ENCODE measurements at places on chromosomes 1 and 21.

DNA sequence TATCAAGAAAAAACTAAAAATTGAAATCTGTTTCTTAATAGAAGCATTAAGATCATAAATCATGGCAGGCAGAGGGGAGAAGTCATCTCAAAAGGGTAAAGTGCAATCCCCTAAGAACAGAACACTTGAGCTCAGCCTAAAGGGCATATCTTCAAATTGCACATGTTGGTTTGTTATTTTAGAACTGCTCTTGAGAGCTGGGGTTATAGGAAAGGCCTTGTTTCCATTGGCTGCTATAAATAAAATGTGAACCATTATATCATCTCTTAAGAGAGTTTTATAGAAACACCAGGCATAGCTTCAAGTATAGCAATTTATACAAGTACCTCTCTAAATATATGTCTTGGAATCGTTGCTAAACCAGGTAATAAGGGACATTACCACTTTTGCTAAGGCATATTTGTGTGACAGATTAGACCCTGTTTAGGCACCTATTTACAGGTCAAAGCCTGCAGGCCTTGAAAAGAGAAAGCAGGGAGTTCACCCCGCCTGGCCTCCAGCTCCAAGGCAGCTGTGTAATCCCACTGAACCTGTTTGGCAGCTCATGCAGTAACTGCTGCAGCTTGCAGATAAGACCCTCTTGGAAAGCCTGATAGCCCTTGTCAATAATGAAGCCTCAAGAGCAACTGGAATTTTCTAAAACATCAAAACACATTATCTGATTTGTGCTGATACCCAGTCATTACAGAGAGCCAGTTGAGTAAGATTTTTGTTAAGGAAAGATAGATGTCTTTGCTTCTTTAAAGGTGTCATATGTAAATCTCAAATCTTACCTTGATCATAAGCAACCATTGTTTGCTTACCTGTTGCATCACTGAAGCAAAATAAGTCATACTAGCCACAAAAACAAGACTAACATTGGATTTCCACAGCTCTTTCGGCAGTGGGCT is 24.2 kb upstream of the SYDE2 start:
- DNase-seq = no peak

GRCh38 chr1:37596182-37596667 is 488 bp upstream of the GNL2 start:
- no peak for DNase-seq

GRCh38 chr1:22838965-22839364 is 128.3 kb downstream of the EPHB2 start:
- DNase-seq = no peak

GRCh38 chr1:4461726-4462290 is 192.6 kb upstream of the AJAP1 start:
- no peak for DNase-seq

- no peak for DNase-seq
These were observed 26.6 kb downstream of the ARMH1 start for GRCh38 chr1:44701141-44701573.

DNA sequence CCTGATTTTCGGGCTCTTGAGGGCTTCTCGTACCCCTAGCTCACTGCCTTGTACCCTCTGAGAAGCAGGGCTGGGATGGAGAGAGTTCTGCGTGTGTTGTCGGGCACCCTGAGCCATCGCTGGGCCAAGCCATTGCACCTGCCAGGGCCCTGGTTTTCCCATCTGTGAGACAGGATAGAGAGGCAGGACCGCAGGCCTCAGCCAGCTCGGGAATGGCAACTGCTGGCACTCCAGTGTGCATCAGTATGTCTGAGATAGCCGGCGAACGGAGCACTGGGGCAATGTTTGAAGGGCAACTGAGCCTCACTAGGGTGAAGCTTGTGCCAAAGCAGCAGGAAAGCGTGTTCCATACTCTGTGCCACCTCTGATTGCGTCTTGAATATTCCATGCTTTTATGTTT is 66.9 kb downstream of the TENT5C start:
- no peak for DNase-seq

DNA sequence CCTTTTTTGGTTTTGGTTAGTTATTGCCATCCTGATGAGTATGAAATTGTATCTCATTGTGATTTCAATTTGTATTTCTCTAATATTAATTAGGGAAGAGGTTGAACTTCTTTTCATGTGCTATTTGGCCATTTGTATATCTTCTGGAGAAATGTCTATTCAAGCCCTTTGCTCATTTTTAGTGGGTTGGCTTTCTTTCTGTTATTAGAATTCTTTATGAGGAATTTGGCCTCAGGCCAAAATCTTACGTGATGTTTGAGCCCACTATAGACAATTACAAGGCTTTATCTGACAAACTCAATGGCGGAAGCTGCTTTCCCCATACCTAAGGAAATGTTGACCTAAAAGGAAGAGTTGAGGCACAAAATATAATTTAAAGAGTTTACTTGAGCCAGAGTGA is 32.9 kb downstream of the IVNS1ABP start:
- DNase-seq = no peak

DNA sequence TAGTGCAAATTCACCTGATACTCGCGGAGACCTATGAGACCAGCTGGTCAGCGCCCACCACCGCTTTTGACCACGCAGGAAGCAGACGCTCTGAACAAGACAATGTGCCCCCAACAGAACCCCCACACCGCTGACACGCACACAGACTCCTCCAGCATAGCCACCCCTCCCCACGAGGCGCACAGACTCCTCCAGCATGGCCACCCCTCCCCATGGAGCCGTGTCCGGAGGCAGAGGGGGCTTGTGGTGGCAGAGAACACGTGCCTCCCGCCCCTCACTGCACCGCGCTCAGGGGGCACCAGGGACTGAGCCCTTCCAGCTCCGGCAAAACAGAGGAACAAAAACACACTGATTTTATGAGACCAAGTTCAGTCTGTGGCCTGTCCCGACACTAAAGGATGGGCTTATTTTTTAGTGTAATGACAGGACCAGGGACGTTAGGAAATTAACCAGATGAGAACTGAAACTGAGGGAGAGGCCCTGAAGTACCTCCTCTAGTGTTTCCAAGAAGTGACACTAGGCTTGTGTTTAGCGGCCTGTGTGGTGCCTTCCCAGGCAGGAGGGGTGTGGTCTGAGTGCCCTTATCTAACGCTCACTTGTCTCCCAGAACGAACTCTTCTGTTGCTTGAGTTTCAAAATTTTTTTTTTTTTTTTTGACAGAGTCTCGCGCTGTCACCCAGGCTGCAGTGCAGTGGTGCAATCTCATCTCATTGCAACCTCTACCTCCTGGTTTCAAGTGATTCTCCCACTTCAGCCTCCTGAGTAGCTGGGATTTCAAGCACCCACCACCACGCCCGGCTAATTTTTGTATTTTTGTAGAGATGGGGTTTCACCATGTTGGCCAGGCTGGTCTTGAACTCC is 10.0 kb upstream of the AGPAT3 start:
- peak; percentile 94 for DNase-seq

GRCh38 chr1:100861379-100861778 is 33.3 kb downstream of the EXTL2 start:
- no peak for DNase-seq

GRCh38 chr1:232984577-232985425 is 34.4 kb downstream of the NTPCR start:
- no peak for DNase-seq

DNA sequence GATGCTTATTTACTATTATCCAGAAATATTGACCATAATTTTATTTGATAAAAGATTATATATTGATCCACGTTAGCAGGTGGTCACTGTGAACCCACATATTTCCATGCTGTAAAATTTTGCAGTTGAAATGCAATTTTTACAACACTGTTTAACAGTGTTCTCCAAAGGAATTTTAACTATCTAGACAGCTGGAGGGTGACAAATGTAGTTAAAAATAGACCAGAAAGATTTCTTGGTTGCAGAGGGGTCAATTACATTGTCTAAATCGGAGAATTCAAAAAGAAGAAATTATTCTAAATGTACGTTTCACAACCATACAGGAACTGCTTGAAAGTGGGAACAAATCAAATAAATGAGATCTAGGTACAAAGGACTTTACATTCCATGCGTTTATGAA is 625.2 kb upstream of the NCAM2 start:
- no peak for DNase-seq

DNA sequence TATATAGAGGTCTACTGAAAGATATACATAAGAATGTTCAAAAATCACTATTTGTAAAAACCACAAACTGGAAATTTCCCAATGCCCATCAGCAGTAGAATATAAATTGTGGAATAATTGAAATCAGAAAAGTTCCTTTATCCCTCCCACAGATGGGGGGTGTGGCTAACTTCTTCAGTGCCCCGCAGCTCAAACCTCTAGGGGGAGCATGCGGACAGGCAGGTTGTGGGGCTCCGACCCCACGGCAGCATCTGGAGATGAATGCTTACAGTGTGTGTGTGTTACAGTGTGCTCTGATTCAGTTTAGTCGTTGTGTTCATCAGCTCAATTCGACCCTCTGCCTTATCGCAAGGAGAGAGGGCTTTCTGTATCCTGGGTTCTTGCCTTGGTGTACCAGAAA is 262.1 kb upstream of the LRRC7 start:
- no peak for DNase-seq

GRCh38 chr1:57860325-57860724 is 436.5 kb upstream of the DAB1 start:
- no peak for DNase-seq

GRCh38 chr1:70436622-70437251 is 25.7 kb downstream of the CTH start:
- no peak for DNase-seq

DNA sequence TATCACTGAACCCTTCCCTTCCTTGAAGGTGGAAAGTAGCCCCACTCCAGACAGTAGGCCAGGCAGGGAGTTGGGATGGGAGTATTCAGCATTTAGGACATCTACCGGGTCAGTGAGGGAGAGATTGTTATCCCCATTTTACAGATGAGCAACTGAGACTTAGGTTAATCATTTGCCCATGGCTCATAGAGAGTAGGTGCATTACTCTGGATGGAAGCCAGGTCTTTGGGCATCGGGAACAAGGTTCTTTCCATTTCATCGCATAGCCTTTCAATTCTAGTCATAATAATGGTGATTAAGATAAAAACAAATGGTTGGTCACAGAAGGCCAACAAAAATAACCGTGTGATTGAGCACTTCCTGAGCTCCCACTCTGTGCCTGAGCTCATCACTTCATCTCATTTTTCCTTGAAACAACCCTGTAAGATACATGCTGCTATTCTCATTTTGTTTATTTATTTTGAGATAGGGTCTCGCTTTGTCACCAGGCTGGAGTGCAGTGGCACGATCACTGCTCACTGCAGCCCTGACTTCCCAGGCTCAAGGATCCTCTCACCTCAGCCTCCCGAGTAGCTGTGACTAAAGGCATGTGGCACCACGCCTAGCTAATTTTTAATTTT is 64.8 kb downstream of the NAV1 start:
- no peak for DNase-seq

DNA sequence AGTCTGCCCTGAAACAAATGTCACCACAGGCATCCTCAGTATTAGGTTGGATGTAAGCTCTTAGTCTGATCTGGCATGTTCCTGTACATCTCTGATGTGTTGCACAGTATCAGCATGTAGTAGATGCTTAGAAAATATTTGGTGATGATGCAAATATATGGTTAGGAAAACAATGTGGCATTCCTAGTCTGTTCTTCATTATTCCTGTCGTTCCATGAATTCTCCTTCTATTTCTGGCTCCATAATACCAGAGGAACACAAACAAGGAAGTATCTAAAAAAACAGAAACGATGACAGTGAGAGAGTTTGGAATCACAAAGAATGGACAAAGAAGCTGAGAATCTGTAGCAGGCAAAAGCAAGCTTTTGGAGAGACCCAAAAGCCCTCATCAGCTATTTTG is 236.6 kb downstream of the HHAT start:
- DNase-seq = no peak

- no peak for DNase-seq
These were observed 6.6 kb upstream of the WNT9A start for GRCh38 chr1:227954163-227954850.

- no peak for DNase-seq
These were observed 352.0 kb downstream of the HHIPL2 start for GRCh38 chr1:222195857-222196256.

DNA sequence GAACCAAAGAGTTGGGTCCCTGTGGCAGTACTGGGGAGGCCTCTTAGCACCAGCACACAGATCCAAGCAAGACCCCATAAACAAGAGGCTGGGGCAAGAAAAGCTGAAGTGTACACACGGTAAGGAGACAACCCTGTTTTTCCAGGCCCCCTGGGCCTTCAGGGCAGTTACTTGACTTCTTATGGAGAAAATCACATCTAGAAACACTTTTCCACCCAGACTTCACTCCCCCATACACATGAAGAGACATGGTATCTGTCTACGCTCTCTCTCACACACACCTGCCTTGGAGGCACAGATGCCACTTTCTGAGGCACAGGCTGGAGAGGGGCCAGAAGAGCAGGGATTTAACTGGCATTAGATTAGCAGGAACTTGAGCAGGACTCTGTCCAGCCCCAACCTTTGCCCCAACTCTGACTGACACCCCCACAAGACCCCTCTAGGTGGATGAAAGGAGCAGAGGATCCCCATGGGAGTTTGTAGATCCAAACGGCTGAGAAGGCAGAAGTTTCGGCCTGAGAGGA is 2.2 kb downstream of the CERS2 start:
- no peak for DNase-seq

GRCh38 chr1:65527707-65528503 is 107.4 kb downstream of the LEPR start:
- no peak for DNase-seq

DNA sequence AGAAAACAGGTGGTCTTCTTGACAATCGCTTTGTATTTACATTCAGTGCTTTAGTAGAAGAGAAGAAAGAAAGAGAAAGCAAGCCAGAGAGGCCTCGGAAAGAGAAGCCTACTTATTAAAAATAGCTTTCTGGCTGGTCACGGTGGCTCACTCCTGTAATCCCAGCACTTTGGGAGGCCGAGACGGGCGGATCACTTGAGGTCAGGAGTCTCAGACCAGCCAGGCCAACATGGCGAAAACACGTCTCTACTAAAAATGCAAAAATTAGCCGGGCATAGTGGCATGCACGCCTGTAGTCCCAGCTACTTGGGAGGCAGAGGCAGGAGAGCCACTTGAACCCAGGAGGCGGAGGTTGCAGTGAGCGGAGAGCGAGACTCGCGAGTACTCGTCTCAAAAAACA is 1.8 kb upstream of the SLC19A2 start:
- no peak for DNase-seq

- no peak for DNase-seq
These were observed 5.7 kb downstream of the RSPO1 start for GRCh38 chr1:37629008-37629407.

- DNase-seq = no peak
These were observed at the start of gene MTMR11 for GRCh38 chr1:149936170-149936991. TSS of gene MTMR11 (minus strand) at chr1:149936879. CDS start at chr1:149936647, 232 bp downstream.

DNA sequence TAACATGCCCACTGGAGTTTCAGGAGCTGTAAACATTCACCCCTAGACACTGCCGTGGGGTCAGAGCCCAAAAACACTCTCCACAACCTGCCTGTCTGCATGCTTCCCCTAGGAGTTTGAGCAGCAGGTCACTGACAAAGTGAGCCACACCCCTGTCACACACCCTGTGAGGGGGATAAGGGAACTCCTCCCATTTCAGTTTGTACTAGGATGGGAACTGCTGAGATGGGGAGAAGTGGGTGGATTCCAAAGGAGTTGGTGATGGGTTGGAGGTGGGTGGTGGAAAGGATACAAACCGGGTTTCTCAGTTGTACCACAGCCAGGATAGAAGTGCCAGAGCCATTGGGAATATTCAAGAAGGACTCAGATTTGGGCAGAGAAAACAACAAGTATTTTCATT is 140.2 kb downstream of the MIS18A start:
- no peak for DNase-seq
